ENCODE measurements at places on chromosomes 1 and 21.
A peak's percentile ranks its signal among the peaks of the same experiment; 100 is the strongest.

DNA sequence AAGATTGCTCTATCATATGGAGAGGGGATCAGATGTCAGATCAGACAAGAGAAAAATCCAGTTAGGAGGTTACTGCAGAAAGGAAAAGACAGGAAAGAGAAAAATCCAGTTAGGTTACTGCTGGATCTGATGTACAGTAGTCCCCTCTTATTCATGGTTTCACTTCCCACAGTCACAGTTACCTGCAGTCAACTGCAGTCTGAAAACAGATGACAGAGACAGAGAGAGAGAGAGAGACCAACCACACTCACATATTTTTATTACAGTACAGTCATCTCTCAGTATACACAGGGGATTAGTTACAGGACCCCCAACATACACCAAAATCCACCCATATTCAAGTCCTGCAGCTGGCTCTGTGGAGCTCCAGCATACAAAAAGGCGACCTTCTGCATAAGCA lies 29.3 kb downstream of the NUP133 start:
- no peak for DNase-seq

DNA sequence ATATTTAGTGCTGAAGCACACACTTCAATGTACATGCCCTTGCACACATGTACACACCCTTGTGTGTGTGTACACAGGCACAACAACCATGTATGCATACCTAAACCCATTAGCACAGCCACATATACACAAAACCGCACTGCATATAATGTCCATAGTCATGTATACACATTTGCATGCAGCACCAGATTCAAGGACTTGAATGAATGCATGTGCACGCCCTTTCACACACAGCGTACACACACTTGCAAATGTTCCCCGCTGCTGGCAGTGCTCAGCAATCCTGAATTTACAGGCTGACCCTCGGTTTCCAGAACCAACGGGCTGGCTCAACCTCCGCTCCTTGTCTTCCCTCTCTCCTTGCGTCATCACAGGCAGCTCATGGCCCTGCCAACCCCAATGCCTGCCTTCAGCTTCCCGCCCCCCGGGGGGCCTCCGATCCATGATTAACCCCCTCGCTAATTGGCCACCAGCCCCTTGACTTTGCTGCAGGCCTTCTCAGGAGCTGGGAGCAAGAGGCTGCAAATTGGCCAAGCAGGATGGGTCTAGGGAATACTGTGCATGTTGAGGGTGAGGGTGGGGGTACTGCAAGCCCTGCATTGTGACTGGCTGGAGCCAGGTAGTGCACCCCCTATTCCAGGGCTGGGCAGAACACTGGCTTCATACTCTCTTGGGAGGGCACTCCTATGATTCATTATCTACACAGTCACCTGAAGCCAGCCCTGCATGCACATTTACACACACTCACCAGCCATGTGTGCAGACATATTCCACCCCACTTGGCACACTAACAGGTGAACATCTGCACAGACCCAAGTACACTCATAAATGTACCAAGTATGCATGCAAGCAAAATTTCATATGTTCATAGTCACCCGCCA lies 7.9 kb downstream of the GPR3 start:
- DNase-seq, result no peak

- no peak for DNase-seq
Measured at GRCh38 chr1:2587071-2587859, 688 bp downstream of the PRXL2B start.

DNA sequence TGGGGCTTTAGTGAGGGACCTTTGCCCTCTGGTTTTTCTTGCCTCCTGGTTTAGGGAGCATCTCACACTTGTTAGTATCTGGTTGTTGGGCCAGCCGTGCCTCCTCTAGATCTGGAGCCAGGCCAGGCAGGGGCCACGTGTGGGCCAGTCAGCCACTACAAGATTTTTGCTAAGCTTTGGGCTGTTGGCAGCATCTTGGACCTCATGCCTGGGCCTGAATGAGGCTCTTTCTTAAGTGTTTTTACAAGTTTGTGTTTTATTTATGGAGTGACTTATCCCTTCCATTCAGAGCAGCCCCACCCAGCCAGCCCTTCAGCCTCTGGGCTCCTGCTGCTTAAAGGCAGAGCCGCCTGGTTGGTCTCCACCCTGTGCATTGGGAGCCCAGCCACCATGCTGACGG lies 1.6 kb upstream of the SH3BGRL3 start:
- DNase-seq, result no peak

DNA sequence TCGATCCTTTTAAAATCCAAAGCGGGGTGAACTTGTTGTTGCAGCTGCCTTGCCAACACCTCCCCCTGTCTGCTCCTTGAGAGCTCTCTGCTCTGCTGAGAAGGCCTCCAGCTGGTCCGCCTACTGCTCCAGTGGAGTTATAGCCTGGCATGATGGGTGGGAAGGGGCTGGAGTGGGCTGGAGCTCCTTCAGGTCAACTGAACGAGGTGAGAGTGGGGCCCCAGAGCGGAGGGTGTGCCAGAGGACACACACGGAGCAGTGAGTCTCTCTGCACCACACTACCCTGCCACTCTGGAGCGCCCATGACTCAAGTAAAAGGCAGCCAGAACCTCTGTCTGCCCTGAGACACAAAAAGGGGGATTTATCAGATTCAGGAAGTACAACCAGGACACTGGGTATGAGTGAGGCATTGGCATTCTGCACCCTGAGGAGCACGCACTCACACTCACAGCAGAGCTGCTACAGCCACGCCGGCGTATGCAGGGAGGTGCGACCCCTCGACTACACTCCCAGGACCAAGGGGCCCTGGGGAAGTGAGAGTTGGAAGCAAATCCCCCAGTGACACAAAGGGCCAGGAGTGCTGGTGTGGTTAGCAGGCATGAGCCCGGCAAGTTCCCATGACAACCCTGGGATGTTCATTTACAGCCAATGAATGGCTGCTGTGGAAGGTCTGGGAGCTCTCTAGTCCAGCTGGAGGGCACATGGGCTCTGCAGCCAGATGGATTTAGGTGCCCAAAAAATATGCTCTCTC lies 28.0 kb upstream of the EVA1B start:
- peak; percentile 15 for DNase-seq

DNA sequence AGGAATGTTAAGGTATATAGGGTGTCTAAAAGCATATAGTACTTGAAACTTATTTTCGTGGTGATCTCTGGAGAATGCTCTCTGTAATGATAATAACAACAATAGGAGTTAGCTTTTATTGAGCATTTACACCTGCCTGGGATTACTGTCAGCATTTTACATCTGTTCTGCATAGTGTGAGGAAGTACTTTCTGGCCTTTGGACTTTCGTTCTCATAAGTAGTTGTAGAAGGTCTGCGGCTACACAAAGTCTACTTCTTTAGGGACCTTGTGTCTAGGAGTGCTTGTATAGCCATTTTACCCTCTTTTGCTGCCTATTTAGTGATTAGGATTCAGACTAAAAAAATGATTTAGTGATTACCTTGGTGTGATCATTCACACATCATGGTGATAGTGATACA lies 103.6 kb upstream of the GPR52 start:
- DNase-seq, result no peak

DNA sequence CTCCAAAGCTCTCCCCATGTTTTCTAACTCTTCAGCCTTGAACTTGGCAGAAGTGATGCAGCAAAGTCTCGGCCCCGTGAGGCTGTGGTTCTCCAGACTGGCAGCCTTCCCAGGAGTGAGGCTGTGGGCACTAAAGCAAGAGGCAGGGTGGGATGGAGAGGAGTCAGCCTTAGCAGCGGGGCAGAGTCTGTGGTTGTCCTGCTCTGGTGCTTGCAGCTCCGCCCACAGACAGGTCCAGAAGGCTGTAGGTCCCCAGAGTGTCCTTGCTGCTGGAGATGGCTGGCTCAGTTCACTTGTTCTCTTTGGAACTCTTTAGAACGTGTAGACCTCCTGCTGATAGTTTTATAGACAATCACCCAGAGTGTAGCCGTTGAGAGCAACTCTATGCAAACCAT lies 142.6 kb downstream of the AJAP1 start:
- DNase-seq, result no peak

DNA sequence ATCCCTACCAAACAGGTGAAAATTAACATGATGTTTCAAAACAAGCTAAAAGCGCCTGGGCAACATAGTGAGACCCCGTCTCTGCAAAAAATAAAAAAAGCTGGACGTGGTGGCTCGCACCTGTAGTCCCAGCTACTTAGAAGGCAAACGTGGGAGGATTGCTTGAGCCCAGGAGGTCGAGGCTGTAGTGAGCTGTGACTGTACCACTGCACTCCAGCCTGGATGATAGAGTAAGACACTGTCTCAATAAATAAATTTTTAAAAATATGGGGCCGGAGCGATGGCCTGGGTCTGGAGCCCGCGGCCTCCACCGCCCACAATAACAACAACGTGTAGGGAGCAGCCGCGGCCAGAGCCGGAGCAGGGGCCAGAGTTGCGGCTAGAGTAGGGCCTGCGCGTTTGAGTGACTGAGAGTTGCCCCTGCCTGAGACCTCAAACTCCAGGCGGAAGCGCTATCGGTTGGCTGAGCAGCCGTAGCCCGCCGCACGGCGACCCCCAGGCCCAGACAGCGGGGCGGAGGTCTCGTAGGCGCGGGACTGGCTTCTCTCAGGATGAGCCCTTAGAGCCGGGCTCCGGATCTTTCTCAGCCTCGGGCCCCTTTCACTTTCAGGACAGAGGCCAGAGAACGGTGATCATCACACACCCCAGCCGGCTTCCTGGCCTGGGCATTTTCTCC lies 41.4 kb downstream of the ZMYM1 start:
- DNase-seq, result no peak

DNA sequence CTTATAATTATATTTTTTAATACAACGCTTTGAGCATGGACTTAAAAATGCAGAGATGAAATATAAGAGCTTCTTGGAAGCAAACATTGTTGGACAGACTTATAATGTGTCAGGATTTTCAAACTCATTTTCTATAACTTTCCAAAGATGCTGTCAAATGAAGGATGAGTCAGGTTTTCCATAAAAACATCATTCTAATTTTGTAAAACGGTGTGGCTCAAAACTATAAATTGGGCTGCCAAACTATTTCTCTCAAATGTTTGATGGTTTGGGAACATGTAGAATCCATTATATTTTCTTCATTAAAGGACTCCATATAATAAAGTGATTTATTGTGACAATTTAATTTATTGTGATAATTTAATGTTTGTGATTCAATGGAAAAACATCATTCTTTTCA lies 511.2 kb downstream of the USP25 start:
- DNase-seq, result no peak

DNA sequence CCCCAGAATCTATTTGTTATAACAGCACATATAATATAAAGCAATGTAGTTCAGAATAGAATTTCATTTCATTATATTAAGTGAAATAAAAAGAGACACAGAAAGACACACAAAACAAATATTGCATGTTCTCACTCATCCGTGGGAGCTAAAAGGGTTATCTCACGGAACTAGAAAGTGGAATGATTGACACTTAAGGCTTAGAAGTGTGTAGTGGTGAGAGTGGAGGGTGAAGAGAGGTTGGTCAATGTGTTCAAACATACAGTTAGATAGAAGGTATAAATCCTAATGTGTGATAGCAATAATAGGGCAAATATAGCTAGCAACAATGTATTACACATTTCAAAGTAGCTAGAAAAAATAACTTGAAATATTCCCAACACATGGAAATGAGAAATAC lies 1001.7 kb upstream of the TMPRSS15 start:
- DNase-seq, result no peak

- no peak for DNase-seq
Measured at GRCh38 chr1:56160773-56161315, 418.5 kb downstream of the PLPP3 start.

DNA sequence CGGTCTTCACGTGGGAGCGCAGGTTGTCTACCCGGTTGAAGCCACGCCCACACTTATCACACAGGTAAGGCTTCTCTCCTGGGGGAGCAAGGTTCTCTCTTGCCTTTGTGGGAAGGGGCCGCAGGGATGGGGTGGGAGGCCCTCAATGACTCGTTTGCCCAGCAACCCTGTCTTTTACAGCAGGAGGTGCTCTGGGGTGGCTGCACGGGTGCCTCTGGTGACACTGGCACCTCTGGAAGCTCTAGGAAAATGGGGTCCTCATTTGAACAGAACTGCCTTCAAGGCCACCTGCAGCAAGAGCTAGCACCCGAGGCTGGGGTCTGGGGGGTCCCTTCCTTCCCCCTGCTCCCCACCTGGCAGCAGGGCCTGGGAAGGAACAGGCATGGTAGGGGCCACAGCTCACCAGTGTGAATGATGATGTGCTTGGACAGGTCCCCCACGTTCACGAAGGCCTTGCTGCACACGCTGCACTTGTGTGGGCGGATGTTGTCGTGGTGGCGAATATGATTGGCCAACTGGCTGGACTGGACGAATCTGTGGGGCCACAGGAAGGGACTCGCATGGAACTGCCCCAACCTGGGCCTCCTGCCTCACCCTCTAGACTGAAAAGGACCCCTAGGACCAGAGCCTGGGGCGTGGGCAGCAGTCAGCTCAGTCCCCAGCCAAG lies 33.1 kb downstream of the ZBTB17 start:
- no peak for DNase-seq

DNA sequence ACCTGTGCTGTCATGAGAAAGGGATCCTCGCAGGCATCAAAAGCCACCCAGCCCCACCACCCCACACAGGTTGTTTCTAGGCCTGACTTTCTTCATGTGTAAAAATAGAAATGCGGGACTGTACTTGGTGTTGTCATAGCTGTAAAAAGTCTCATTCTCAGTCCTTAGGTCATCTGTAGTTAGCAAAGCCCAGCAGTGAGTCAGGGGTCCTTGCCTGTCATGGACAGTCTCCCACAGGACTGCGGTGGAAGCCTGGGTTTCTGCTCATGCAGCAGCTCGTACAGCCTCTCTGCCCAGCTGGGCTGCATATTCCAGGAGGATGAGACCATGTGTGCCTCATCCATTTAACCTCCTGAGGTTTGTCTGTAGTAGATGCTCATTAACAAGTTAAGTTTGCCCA lies 58.2 kb downstream of the MRPS6 start:
- no peak for DNase-seq
